ENCODE measurements at places on chromosomes 3 and 15.

DNA sequence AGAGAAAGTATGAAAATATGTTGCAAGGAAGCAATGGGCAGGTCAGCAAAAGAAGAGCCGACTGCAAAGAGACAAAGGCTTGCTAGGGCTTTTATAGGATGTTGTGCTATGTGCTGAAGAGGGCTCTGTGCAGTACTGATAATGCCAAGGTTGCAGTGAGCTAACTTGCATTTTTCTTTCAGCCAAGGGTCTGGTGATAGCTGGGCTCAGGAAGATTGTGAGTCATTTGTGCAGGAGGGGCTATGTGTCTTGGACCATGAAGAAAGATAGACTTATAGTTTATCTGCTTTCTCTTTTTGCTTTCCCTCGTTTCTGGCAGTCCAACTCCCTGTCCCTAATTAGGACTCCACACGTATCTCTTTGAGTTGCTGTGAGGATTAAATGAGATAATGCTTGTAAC is 64.5 kb upstream of the LRIG1 start:
- peak; percentile 46 for DNase-seq

DNA sequence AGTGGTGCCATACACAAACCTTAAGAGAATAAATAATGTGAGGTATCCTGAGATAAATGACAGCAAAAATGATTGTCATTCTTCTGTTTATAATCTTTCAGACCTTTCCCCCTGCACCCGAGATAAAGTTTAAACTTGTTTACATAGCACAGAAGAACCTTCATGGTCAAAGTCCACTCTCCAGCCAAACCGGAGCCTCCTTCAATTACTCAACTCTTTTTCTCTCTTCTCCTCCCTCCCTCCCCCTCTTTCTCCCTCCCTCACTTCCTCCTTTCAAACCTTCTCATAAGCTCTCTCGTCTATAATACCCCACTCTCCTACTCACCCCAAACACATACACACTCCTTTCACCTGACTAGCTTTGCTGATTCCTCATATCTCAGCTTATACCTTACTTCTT is 198.9 kb downstream of the EFHB start:
- DNase-seq = no peak

DNA sequence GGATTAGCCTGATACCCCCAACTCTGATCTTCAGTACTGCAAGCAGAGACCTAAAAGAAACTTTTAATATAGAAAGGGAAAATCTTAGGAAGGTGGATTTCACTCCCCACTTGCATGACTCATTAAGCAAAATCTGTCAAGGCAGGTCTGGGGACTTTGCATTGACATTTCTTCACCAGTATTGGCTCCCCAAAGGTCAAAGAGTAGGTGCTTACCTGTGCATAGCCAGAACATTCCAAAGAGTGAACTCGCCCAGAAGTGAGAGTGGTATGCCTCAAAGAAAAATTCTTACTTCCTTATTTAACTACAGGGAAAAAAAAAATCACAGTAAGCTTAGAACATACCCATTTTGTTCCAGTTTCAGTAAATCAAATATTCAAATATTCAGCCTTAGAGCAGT is 140.9 kb upstream of the TP63 start:
- DNase-seq = no peak

DNA sequence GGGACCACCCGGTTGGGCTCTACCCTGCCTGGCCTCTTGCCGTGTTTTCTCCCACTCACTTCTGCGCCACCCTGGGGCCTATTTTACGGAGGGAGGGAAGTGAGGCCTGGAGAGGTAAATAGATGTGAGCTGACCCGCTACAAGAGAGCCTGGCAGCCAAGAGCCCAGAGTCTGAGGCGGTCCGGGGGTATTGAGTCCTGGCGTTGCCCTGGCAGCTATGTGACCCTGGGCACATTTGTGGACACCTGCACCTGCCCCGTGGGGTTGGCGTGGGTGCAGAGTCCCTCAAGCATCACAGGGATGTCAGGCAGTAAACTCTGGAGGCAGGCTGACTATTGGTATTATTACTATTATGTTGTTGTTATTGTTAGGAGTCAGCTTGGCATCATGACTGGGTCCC is 85.7 kb downstream of the FBLN2 start:
- no peak for DNase-seq

DNA sequence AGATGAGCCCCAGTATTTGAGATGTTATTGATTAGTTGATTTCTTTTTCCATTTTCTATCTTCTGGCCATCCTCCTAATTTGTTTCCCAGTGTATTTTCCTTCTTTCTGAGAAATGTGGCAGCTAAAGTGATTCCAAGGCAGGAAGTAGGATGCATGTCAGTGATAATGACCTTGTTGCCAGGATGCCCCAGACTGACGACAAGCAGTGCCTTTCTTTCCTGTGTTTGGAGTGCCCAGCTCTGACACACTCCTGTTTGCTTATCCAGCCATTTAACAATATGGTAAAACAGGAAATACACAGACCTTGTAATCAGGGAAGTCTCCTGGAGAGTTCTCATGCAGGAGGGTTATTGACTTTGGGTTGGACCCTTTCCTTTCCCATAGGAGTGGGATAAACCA is 20.4 kb downstream of the TMOD2 start:
- no peak for DNase-seq

DNA sequence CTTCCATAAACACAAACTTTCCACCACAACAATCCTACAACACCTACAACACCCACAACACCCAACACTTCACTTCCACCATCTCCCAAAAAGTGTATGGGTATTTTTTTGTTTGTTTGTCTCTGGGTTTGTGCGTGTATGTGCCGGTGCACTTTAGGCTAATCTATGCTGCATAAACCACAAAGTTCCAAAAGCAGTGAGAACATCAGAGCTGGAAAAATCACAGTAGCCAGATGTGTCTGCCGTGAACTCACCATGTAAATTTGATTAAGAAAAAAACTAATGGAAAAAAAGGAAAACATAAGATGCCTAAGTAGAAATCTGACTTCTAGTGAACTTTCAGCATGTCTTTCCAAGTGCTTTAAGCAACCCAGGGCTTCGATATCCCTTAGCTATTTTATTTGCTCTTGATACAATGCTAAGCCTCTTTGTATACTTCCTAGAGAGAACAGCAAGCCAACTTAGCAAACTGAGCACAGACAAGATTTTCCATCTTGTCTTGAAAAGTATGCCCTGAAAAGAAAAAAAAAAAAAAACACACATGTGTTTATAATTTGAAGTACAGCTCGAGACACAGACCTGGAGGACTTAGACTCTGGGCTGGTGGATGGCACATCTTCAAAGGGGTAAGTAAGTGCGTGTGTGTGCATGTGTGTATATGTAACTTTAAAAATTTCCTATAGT is 91.4 kb downstream of the WWTR1 start:
- DNase-seq = no peak

DNA sequence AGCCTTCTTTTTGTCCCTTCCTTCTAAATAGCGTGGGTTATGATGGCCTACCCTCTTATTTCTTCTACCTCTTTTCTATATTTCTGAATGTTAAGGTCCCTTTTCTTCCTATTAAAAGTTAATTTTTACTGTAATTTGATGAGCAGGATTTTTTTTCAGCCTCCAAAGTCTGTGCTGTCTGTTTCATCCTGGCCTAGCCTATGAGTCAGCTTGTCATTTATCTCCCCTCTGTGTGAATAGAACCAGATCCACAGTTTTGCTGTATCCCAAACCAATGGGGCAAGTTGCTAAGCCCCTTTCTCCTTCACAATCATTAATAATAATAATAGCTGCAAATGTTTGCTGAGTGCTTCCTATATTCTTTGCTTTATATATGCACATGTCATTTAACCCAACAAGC is 18.1 kb upstream of the C3orf38 start:
- DNase-seq = no peak

- DNase-seq = no peak
These were observed 243.9 kb downstream of the SHQ1 start for GRCh38 chr3:72604328-72604727.

GRCh38 chr3:79172241-79172640 is 595.6 kb downstream of the ROBO1 start:
- no peak for DNase-seq
